ENCODE measurements at places on chromosomes 2 and 18. TPM values are rescaled to one million over a fixed set of nuclear protein-coding genes. Genes with fewer than 3 reads are reported as not detected.

Gene MROH2A
- 2.6 TPM for total RNA-seq

Gene SKOR2
- total RNA-seq = not detected

Gene RBM43
- 3.7 TPM for total RNA-seq

Gene DSC2
- not detected for total RNA-seq

Gene RIF1
- total RNA-seq = 30.5 TPM

Gene VSNL1
- total RNA-seq = not detected

Gene PARD3B
- total RNA-seq = not detected

Gene NLRC4
- total RNA-seq = 1.6 TPM

Gene COL5A2
- 3.0 TPM for total RNA-seq

Gene LCLAT1
- 21.7 TPM for total RNA-seq

Gene RAB11FIP5
- not detected for total RNA-seq

Gene GALNT13
- total RNA-seq = not detected

Gene CCDC148
- total RNA-seq = not detected

Gene CCDC74A
- total RNA-seq = 7.8 TPM

Gene LOXL3
- total RNA-seq = 0.15 TPM

Gene B3GNT7
- total RNA-seq = 2.8 TPM

Gene LRRTM1
- not detected for total RNA-seq

Gene ECEL1
- not detected for total RNA-seq

Gene SPATA3
- total RNA-seq = not detected

Gene C2orf80
- total RNA-seq = not detected

Gene TBR1
- total RNA-seq = 0.15 TPM

Gene MC2R
- not detected for total RNA-seq

Gene CROCC2
- total RNA-seq = not detected

Gene SRD5A2
- total RNA-seq = 0.04 TPM

Gene MARCHF4
- not detected for total RNA-seq

Gene EGR4
- total RNA-seq = 0.14 TPM

Gene CYP26B1
- total RNA-seq = not detected

Gene GCG
- total RNA-seq = not detected

Gene GKN1
- total RNA-seq = not detected

Gene MAPRE2
- total RNA-seq = 200 TPM

Gene UGT1A10
- 0.11 TPM for total RNA-seq

Gene GALR1
- total RNA-seq = not detected

Gene PAX3
- not detected for total RNA-seq

Gene TDRD15
- not detected for total RNA-seq

Gene RAB6D
- not detected for total RNA-seq

Gene ALPG
- not detected for total RNA-seq

Gene RPRM
- total RNA-seq = not detected

Gene RMND5A
- total RNA-seq = 176 TPM

Gene RESP18
- not detected for total RNA-seq

Gene ASB18
- not detected for total RNA-seq

Gene TMEM200C
- not detected for total RNA-seq

Gene NBEAL1
- 22.4 TPM for total RNA-seq

Gene PTPRN
- total RNA-seq = not detected

Gene HOXD4
- not detected for total RNA-seq

Gene DARS1
- total RNA-seq = 185 TPM

Gene FLACC1
- total RNA-seq = 13.2 TPM

Gene TNS1
- 1.7 TPM for total RNA-seq
